ENCODE measurements at places on chromosomes 6 and 20.

GRCh38 chr20:3209946-3210317 is 634 bp downstream of the ITPA start:
- no peak for DNase-seq

GRCh38 chr20:46296526-46297250 is 11.6 kb downstream of the CDH22 start:
- DNase-seq = no peak

GRCh38 chr6:116386581-116387299 is 16.0 kb downstream of the DSE start:
- DNase-seq = no peak

- no peak for DNase-seq
Observed at GRCh38 chr6:130967502-130968445, 95.3 kb downstream of the EPB41L2 start.

GRCh38 chr6:144216668-144217218 is 66.4 kb downstream of the STX11 start:
- DNase-seq = no peak

DNA sequence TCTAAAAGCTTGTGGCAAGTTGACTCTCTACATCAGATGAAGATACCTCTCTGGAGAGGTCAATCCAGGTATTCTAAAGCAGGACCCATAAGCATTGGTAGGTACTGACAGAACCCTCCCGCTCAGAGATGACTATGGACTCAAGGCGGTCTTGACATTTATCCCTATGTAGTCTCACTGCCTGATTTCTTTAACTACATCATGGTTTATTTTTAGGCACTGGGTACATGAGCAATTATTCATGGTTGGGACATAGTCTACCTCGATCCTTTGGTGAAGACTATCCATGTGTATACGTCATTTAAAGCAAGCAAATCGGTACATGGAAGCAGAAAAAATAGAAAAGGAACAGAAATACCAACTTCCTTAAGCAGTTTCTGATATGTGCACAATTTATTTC is 136.2 kb upstream of the TAB2 start:
- no peak for DNase-seq

DNA sequence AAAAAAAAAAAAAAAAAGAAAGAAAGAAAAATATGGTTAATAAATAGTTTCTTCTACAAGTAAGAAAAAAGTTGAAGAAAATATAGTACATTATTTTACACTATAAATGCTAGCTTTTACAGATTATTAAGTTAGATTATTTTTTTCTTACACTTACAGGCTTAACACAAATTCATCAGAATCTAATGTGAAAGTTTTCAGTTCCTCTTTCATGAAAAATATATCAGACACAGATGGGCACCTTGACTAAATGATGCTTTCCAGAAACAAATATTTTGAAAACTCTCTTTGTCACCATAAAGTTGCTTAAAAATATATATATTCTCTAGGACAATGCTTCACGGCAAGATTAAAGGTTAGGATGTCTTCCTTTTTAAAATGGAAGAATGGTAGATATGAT is 321.8 kb upstream of the HSF2 start:
- no peak for DNase-seq

GRCh38 chr6:113818578-113818977 is 38.6 kb upstream of the MARCKS start:
- DNase-seq = no peak

DNA sequence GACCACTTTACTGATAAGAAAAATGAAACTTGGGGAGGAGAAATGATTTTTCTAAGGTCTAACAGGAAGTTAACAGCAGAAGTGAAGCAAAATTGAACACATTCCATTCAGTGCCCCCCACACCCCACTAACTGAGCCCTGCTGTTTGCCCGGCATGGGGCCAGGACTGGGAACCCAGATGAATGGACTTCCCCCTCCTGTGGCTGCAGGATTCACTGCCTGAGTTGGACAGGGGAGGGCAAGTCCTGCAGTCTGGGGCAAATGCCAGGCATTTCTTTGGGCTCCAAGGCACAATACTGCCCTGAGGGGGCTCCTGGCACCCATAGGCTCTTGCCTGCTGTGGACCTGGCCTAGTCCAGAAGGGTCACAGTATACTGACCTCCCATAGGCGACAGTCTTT is 28.3 kb downstream of the FYN start:
- DNase-seq = no peak

DNA sequence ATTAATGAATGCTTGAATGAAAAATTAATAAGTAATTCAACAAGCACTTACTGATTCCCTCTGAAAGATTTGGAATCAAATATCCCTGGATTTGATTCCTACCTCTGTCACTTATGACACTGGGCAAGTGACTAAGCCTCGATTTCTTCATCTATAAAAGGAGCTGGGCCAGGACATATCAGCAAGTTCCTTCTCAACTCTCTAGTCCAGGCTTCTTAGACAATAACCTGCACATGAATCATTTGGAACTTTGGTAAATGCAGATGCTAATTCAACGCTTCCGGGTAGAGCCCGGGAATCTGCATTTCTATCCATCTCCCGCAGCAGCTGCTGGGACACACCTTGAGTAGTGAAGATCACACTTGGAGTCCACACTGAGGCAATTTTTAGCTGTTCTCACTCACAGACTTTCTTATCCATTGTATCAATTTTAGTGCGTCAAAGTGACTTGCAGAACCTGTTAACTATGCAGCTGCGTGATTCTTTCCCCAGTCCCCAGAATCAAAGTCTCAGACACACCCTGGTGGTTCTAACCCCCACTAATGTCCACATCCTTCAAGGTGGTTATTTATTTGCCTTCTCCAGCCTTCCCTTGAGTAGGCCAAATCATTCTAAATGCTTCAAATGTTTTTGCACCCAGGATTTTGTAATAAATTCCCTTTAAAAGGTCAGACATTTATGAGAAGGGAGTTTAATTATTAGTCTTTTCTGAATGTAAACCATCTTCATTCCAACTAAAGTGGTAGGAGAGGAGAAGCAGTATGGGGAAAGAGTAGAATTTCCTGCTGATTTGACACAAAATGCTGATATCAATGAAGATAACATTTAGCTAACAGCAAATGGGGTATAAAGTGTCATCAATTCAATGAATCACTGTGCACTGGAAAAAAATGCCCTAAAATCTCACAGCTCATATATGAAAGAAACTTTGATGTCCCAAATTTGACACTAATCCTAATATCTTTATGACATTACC is 26.0 kb upstream of the CCND3 start:
- no peak for DNase-seq

DNA sequence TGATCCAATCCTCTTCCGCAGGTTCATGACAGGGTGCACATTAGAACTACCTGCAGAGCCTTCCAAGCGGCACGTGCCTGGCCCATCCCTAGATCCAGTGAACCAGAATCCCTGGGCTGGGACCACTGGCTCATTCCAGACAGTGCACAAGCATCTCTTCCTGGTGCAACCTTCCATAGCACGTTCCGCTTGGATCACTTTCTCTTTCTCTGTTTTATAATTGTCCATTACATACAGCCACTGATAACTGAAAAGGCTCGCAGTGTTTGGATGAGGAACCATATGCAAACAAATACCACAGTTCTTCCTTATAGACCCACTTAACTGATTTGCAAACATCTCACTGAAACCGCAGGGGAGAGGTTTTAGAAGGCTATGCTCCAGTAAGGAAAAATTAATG is 59.6 kb upstream of the DDR1 start:
- no peak for DNase-seq

GRCh38 chr6:119308991-119309657 is 40.4 kb downstream of the MAN1A1 start:
- no peak for DNase-seq

- DNase-seq = no peak
Observed at GRCh38 chr6:168992446-168993144, 261.1 kb downstream of the THBS2 start.
